ENCODE measurements at places on chromosomes 1 and 21. TPM values are rescaled to one million over a fixed set of nuclear protein-coding genes. Genes with fewer than 3 reads are reported as not detected.

The DNM3 gene
- total RNA-seq = 0.47 TPM

The HS2ST1 gene
- total RNA-seq = 26.8 TPM

DNA sequence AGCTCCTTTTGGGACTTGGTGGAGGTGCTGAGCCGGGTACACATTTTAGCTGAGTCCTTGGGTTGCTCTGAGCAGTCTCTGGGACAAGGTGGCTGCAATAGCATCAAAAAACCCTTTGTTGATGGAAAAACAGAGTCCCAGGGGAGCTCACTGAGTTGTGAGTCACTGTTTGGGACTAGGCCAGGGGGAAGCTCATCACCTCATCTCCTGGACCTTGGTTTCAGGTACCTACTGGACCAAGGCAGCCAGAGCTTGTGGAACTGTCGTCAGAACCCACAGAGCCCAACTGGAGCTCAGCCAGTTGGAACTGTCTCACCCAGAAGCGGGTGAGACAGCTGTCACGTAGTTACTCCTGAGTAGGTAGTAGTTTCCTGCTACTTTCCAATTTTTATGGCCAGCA lies 146.7 kb downstream of the HLX start:
- no peak for DNase-seq

- DNase-seq = no peak
Measured at GRCh38 chr21:33640697-33641351, 717 bp downstream of the CRYZL1 start.

- DNase-seq = peak; percentile 25
Measured at GRCh38 chr21:25895565-25896205, 160.9 kb downstream of the GABPA start.

DNA sequence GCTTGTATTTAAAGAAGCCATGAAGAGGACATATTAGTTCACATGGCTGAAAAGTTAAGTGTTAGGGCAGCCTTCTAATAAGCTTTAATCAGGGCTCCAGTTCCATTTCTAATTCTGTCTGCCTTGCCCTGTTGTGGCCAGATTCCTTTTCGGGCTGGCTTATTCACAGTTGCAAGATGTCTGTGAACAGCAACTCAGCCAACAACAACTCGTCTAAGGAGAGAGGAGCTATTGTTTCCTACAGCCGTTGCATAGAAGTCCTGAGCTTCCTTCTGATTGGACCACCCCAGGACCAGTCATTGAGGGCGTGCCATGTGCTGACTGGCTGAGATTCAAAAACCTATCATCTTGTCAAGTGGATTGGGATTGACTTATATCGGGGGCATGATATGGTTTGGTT lies 18.6 kb upstream of the COQ8A start:
- DNase-seq = no peak

DNA sequence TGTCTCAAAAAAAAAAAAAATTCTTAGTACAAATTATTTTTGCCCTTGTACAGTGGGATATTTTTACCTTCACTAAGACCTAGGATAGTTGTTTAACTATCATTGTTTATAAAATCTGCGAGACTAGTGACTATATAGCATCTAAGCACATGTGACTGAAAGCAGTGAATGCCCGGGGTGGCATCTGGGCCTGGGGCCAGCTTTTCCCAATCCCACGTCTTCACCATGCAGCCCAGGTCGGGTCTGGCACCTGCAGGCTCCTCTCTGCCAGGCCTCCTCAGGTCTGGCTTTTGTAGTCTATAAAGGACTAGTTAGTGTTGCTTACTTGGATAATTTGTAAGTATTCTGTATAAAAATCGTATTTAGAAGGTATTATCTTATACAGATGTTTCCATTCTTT lies 40.8 kb downstream of the CBS start:
- no peak for DNase-seq

The CD1E gene
- not detected for total RNA-seq

The CALML6 gene
- 0.23 TPM for total RNA-seq

DNA sequence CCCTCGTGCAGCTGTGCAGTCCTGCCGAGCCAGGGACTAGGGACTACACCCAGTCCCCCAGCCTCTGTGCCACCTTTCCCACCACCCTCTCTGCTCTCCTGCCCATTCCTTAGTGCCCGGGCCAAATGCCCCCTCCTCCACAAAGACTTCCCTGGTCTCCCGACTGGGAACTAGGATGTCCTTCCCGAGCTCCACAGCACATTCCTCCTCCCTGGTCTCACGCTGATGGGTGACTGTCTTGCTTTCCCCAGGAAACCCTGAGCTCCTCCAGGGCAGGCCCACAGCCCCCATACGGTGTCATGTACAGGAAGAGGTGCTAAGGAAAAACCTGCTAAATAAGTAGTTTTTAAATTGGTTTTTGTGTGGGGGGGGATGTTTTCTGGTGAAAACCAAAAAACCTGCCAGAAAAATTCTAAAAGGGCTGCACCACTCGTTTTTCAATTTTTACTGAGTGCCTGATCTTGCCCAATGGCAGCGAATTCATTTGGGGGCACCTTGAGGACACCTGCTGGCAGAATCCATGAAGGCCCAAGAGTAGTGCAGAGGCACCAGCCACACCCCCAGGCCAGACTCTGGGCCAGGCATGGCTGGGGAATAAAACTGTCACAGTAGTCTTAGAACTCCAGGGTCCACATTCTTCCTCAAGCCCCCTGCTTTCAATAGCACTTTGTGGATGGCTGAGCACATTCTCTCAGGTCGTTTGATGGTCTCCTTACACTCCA lies 50.4 kb downstream of the GLIS1 start:
- no peak for DNase-seq

- DNase-seq = peak; percentile 73
Measured at GRCh38 chr1:156233426-156234127, 8.4 kb upstream of the BGLAP start.

- no peak for DNase-seq
Measured at GRCh38 chr1:204391629-204392028, 20.0 kb downstream of the PPP1R15B start.

- DNase-seq = no peak
Measured at GRCh38 chr1:216314379-216315095, 108.7 kb downstream of the USH2A start.

The FAM163A gene
- not detected for total RNA-seq

GRCh38 chr1:8431019-8431418 lies 113.1 kb downstream of the SLC45A1 start:
- no peak for DNase-seq

- no peak for DNase-seq
Measured at GRCh38 chr1:90400131-90400530, 317.0 kb downstream of the BARHL2 start.

The CD164L2 gene
- total RNA-seq = not detected

GRCh38 chr1:221141606-221142285 lies 262.5 kb downstream of the HLX start:
- peak; percentile 15 for DNase-seq

DNA sequence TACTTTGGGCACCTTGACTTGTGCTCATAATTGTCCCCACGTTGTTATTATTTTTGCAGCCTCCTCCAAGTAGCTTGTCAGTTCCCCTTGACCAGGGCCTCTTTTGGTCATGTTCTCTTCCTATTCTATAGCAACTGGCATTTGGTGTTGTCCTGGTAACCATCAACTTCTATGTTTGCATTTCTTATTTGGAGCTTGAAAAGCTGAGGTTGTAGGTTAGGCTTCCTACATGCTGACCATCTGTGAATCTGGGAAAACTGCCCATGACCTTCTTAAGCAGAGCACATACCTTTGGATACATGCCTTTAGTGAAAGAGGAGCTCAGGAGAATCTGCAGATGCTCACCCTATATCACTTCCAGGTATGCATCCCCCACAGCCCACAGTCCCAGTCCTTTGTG lies 160.8 kb downstream of the HHAT start:
- DNase-seq = no peak

Data from HFFc6 (cell line).